HFFc6 (cell line): ENCODE measurements at places on chromosomes 6 and 20.

DNA sequence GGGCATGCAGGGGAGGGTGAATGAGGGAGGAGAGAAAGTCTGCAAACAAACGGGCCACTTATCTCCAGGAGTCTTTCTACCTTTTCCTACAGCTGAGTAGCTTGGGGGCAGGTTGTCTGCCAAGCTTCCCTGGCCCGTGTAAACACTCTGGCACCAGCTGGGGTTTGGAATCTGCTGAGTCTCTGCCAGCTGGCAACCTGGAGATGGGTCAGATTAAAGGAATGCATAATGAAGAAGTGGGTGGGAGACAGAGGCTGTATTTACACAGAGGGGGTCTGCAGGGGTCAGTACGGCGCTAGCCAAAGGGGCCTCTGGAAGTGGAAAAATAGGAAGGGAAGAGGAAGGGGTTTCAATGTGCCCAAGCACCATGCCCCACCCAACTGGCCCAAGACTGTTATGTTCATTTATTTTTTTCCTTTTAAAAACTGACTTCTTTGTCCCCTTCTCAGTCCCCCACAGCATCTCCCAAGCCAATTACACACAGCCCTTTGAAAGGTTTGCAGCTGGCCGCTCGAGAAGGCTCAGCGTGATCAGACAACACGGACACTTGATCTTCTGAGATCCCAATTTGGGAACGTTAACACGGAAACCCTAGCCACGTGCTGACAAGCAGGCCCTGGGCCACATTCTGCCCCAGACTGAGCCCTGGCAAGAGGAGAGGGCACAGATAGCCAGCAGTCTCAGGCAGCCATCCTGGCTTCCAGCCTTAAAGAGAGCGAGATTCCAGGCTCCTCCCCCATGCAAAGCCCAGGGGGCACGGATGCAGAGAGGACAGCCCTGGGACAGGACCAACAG is 25.2 kb downstream of the TRAM2 start:
- DNase-seq = peak; percentile 69
- H3K27ac ChIP-seq = peak overlapping the region; percentile 93
- H3K36me3 ChIP-seq = peaks cover 42% of the 10 kb centered on the region
- H3K27me3 ChIP-seq = peaks cover 4% of the 10 kb centered on the region; the same call in 1 of the 2 replicates
- H3K4me1 ChIP-seq = peaks cover 94% of the 10 kb centered on the region
- peak overlapping the region; percentile 78 for H3K4me3 ChIP-seq

- DNase-seq = no peak
- H3K36me3 ChIP-seq = peaks cover 33% of the 10 kb centered on the region
- H3K27ac ChIP-seq = no peak overlapping the region
- no peak overlapping the region for H3K4me3 ChIP-seq
- peaks cover 5% of the 10 kb centered on the region for H3K27me3 ChIP-seq
These were observed 21.7 kb downstream of the RIPK1 start for GRCh38 chr6:3090013-3090412.

DNA sequence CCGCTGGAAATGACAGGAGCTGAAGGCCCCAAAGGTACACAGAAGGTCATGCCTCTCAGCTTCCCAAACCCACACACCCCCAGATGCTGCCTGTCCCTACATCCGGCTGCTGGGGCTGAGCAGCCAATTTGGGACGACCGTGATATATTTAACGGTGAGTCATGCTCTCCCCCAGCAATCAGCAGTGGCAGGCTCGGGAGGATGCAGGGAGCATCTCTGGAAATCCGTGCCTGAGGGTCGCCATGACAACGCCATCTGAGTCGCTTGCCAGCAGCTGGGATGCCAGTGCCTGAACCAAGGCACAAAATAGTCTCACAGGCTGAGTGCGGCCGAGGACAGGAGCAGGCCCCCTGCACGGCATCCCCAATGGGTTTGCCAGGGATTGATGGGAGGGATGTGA is 57.9 kb downstream of the KCNB1 start:
- no peak for DNase-seq
- peaks cover 47% of the 10 kb centered on the region for H3K27me3 ChIP-seq
- no peak overlapping the region for H3K27ac ChIP-seq
- H3K4me3 ChIP-seq = no peak overlapping the region
- peaks cover 5% of the 10 kb centered on the region; the same call in 1 of the 2 replicates for H3K4me1 ChIP-seq
- H3K36me3 ChIP-seq = no peaks in the 10 kb centered on the region

GRCh38 chr6:144113366-144113765 is 18.0 kb upstream of the SF3B5 start:
- no peaks in the 10 kb centered on the region for H3K36me3 ChIP-seq
- no peak overlapping the region for H3K27ac ChIP-seq
- no peaks in the 10 kb centered on the region for H3K4me1 ChIP-seq
- no peak overlapping the region for H3K4me3 ChIP-seq
- peaks cover 7% of the 10 kb centered on the region for H3K27me3 ChIP-seq
- no peak for DNase-seq

DNA sequence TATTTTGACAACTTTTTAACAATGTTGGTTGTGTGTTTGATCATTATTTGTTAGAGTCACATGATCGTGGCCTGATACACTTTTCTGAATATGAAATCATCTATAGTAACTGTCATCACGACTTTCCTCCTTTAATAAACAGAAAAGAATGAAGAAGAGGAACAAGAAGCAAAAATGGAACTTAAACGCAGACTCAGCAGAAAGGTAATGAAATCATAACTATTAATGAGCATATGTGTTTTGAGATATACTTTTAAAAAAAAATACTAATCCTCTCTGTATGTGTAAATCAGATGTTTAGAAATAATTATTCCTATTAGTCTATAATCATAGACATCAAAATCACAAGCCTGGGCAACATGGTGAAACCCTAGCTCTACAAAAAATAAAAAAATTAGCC is 60.1 kb upstream of the LTV1 start:
- H3K36me3 ChIP-seq = peaks cover 64% of the 10 kb centered on the region
- no peak for DNase-seq
- no peak overlapping the region for H3K4me3 ChIP-seq
- no peak overlapping the region for H3K27ac ChIP-seq
- H3K27me3 ChIP-seq = no peaks in the 10 kb centered on the region; the same call in 1 of the 2 replicates
- H3K4me1 ChIP-seq = no peaks in the 10 kb centered on the region

GRCh38 chr20:64188682-64189529 is 24.7 kb downstream of the MYT1 start:
- H3K27me3 ChIP-seq = peaks cover 37% of the 10 kb centered on the region
- H3K4me1 ChIP-seq = no peaks in the 10 kb centered on the region
- peak; percentile 31 for DNase-seq
- H3K36me3 ChIP-seq = peaks cover 4% of the 10 kb centered on the region; the same call in 1 of the 2 replicates
- no peak overlapping the region for H3K4me3 ChIP-seq
- H3K27ac ChIP-seq = no peak overlapping the region

DNA sequence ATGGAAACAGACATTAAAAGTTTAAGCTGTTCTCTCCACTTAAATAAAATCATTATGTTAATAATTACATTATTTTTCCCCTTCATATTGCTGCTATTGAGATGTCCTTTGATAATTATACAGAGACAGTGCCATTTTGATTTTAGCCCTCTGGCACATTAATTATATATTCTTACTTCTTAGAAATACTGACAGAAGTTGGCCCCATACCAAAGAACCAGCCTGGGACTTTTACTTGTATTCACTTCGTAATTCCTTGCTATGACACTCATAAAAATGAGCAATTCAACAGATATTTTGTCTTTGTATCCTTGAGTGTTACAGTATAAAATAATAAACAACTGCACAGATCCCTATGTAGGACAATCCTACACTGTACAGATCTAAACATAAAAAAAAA is 743.7 kb downstream of the TBC1D32 start:
- H3K4me1 ChIP-seq = no peaks in the 10 kb centered on the region
- H3K36me3 ChIP-seq = no peaks in the 10 kb centered on the region
- no peaks in the 10 kb centered on the region for H3K27me3 ChIP-seq
- H3K27ac ChIP-seq = no peak overlapping the region
- no peak overlapping the region for H3K4me3 ChIP-seq
- no peak for DNase-seq

DNA sequence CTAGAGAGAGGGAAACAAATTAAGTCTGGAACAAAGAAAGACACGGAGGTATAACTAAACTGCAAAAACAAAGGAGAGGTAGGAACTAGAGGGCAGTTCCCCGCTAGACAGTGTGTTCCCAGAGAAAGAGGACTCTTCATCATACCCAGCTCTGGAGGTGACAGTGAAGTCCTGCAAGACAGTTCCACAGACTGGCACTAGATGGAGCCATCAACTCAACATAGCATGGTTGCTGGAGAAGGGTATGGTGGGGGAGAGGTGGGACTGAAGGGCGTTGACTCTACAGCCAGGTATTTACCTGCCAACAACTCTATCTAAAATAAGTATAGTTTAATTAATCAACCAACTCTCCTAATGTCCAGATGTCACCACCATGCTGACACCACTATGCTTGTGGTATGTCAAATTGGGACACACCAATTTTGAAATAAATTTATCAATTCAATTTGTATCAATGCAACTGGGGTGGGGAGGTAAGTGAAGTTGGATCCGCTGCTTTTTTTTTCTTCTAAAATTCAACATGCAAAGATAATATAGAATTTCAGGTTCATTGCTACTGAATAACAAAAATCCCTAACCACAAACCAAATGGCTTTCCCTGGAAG is 9.7 kb downstream of the BACH2 start:
- H3K4me1 ChIP-seq = peaks cover 21% of the 10 kb centered on the region
- H3K27me3 ChIP-seq = peaks cover 21% of the 10 kb centered on the region
- no peaks in the 10 kb centered on the region for H3K36me3 ChIP-seq
- no peak overlapping the region for H3K27ac ChIP-seq
- H3K4me3 ChIP-seq = no peak overlapping the region

DNA sequence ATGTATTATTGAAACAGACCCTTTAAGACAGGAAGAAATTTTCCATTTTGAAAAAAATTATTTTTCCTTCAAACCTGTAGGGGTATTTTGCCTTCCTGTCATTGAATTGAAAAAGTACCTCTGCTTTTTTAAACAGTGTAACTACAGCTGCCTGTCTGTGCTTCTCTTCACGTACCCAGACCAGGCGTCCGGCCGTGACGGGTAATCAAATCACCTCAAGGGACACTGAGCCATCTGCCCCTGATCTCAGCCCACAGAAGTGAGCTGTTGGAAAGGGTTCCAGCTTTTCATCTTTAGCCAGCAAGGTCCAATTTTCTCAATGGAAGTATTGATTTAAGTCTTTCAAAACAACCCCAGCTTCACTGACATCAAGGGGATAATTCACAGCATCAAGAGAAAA is 58.0 kb downstream of the SLC35D3 start:
- no peaks in the 10 kb centered on the region for H3K36me3 ChIP-seq
- no peaks in the 10 kb centered on the region for H3K4me1 ChIP-seq
- H3K27ac ChIP-seq = no peak overlapping the region
- no peak overlapping the region for H3K4me3 ChIP-seq
- no peak for DNase-seq

- H3K27me3 ChIP-seq = peaks cover 5% of the 10 kb centered on the region; the same call in 1 of the 2 replicates
- peaks cover 65% of the 10 kb centered on the region for H3K4me1 ChIP-seq
- H3K36me3 ChIP-seq = peaks cover 24% of the 10 kb centered on the region
These were observed 83.5 kb downstream of the ZMYND8 start for GRCh38 chr20:47272893-47273590.

- H3K27me3 ChIP-seq = peaks cover 19% of the 10 kb centered on the region
- no peaks in the 10 kb centered on the region for H3K4me1 ChIP-seq
- H3K27ac ChIP-seq = no peak overlapping the region
- no peak for DNase-seq
These were observed 6.6 kb downstream of the DLL1 start for GRCh38 chr6:170284126-170284773.

- H3K36me3 ChIP-seq = peaks cover 20% of the 10 kb centered on the region
- peaks cover 26% of the 10 kb centered on the region for H3K4me1 ChIP-seq
- no peak overlapping the region for H3K4me3 ChIP-seq
- no peak overlapping the region for H3K27ac ChIP-seq
These were observed 206.2 kb downstream of the PTPRK start for GRCh38 chr6:128314190-128314589.

GRCh38 chr6:34157236-34157830 is 11.4 kb upstream of the GRM4 start:
- DNase-seq = no peak
- H3K27me3 ChIP-seq = peaks cover 40% of the 10 kb centered on the region
- H3K4me1 ChIP-seq = peaks cover 6% of the 10 kb centered on the region
- H3K36me3 ChIP-seq = peaks cover 11% of the 10 kb centered on the region
- no peak overlapping the region for H3K27ac ChIP-seq

GRCh38 chr6:116949964-116950363 is 72.9 kb downstream of the RFX6 start:
- no peaks in the 10 kb centered on the region for H3K36me3 ChIP-seq
- no peak overlapping the region for H3K27ac ChIP-seq
- peaks cover 8% of the 10 kb centered on the region for H3K4me1 ChIP-seq
- no peak overlapping the region for H3K4me3 ChIP-seq

GRCh38 chr20:46202766-46203509 is 84.8 kb downstream of the CD40 start:
- no peaks in the 10 kb centered on the region; the same call in 1 of the 2 replicates for H3K36me3 ChIP-seq
- H3K27me3 ChIP-seq = peaks cover 58% of the 10 kb centered on the region
- H3K27ac ChIP-seq = no peak overlapping the region
- peaks cover 19% of the 10 kb centered on the region for H3K4me1 ChIP-seq
- DNase-seq = no peak

- peaks cover 1% of the 10 kb centered on the region for H3K27me3 ChIP-seq
- no peaks in the 10 kb centered on the region for H3K4me1 ChIP-seq
- DNase-seq = no peak
These were observed 107.8 kb upstream of the RNF217 start for GRCh38 chr6:124854338-124854922.

GRCh38 chr6:92507552-92507951 is 911.8 kb downstream of the EPHA7 start:
- H3K27me3 ChIP-seq = no peaks in the 10 kb centered on the region; the same call in none of the 2 replicates
- no peak overlapping the region for H3K4me3 ChIP-seq
- no peak overlapping the region for H3K27ac ChIP-seq
- no peaks in the 10 kb centered on the region for H3K36me3 ChIP-seq
- DNase-seq = no peak
- H3K4me1 ChIP-seq = no peaks in the 10 kb centered on the region

DNA sequence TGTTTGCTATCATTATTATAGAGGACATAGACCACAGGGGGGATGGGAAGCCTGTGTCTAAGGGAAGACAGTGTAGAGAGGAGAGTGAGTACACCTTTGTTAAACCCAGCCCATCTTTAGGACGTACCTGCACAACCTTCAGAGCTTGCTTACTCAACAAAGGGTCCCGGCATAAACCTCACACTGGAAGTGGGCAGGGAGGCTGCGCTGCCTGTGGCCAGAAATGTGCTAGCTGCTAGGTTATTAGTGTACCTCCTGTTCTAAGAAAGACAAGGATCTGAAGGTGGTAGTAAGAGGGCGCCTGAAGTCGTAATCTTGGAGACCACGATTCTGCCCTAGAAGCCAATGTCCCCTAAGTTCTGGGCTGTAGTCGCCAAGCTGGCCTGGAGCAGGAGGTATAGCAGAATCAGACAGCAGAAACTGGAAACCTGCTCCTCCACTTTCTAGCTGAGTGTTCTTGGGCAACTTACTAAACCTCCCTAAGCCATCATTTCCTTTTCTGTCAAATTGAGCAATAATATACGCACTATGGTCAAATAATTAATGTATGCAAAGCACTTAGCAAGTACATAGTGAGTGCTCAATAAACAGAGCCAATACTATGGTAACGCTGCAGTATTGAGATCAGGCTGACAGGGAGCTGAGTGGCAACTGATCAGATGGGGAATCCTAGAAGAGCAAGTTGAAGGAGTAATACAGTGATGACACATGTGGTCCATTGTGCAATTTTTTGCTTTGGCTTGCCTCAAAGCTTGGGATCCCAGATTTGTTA is 16.8 kb upstream of the AKIRIN2 start:
- no peak for DNase-seq
- H3K4me1 ChIP-seq = peaks cover 64% of the 10 kb centered on the region
- H3K27ac ChIP-seq = no peak overlapping the region
- no peaks in the 10 kb centered on the region for H3K36me3 ChIP-seq
- H3K4me3 ChIP-seq = no peak overlapping the region
- no peaks in the 10 kb centered on the region for H3K27me3 ChIP-seq

GRCh38 chr20:57557926-57558613 is 2.8 kb upstream of the PCK1 start:
- DNase-seq = no peak
- H3K4me3 ChIP-seq = no peak overlapping the region
- H3K4me1 ChIP-seq = no peaks in the 10 kb centered on the region
- H3K27me3 ChIP-seq = peaks cover 40% of the 10 kb centered on the region
